Activated CD4-positive, CD25-positive, alpha-beta regulatory T cell treated with anti-CD3 and anti-CD28 coated beads, Interleukin-2, amount 50 U/mL, for 24 hours (primary cell): ENCODE measurements at places on chromosomes 6 and 20.
A peak's percentile ranks its signal among the peaks of the same experiment; 100 is the strongest.

DNA sequence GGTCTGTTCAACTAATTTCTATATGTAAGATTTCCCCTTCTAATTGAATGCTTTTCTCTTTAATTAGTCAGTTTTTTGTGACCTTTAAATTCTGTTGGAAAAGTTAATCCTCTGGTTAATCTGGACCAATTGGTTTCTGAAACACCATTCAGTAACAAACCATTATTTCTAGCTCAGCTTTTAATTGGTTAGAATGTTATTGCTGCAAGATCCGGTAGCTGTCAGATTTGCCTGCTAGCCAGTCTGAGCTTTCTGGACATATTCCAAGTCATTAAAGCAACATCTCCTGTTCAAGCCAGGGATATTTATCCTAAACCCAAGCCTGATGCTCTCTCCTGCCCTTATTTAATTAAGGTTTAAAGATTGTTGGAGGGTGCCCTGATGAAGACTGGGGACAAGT, 55.1 kb upstream of the FBXL4 start:
- ATAC-seq, result no peak

GRCh38 chr6:70369332-70369950, 43.9 kb upstream of the FAM135A start:
- ATAC-seq, result peak; percentile 55

GRCh38 chr6:129236001-129236517, 353.1 kb downstream of the LAMA2 start:
- no peak for ATAC-seq

DNA sequence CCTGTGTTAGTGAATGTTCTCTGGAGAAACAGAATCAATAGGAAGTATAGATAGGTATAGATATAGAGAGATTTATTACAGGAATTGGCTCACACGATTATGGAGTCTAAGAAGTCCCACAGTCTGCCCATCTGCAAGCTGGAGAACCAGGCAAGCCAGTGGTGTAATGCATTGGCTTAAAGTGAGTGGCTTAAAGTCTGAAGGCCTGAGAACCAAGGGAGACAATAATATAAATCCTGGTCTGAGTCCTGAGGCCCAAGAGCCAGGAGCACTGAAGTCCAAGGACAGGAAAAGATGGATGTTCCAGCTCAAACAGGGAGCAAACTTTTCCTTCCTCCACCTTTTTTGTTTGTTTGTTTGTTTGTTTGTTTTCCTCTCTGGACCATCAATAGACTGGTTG, 131.2 kb upstream of the LRFN2 start:
- ATAC-seq, result no peak

DNA sequence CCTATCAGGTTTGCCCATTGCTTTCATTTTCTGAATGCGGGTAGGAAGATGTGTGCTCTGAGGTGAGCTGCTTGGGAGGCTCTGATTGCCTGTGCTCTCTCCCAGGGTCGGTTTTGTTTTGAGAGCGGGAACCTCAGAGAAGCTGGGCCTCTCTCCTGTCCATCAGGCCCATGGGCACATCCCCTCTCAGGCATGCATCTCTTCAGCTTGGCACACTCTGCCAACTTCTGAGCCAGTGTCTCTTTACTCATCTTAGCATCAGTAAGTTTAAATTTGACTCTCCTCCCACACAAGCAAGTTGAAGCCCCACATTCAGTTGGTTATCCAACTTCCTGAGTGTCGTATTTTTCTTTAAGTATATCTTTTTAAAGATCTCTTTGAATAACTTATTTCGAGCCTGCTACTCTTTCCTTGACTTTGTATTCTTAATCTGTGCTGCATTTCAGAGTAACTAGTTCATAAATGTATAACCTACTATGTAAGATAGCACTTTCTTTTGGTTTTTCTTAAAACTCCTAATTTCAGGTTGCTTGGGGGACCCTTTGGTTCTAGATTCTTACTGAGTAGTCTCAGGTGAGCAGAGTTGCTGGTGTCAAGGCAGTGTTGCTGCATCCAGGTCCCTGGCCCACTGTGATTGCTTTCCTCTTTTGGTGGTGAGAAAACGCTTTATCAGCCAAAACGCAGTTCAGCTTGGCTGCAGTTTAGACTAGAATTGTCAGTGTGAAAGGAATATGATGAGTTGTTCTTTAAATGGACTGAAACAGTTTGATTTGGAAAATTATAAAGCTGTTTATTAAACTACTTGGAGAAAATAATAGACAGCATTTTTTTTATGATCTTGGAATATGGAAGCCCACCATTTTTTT, 54.8 kb downstream of the SNX9 start:
- peak; percentile 10 for ATAC-seq

DNA sequence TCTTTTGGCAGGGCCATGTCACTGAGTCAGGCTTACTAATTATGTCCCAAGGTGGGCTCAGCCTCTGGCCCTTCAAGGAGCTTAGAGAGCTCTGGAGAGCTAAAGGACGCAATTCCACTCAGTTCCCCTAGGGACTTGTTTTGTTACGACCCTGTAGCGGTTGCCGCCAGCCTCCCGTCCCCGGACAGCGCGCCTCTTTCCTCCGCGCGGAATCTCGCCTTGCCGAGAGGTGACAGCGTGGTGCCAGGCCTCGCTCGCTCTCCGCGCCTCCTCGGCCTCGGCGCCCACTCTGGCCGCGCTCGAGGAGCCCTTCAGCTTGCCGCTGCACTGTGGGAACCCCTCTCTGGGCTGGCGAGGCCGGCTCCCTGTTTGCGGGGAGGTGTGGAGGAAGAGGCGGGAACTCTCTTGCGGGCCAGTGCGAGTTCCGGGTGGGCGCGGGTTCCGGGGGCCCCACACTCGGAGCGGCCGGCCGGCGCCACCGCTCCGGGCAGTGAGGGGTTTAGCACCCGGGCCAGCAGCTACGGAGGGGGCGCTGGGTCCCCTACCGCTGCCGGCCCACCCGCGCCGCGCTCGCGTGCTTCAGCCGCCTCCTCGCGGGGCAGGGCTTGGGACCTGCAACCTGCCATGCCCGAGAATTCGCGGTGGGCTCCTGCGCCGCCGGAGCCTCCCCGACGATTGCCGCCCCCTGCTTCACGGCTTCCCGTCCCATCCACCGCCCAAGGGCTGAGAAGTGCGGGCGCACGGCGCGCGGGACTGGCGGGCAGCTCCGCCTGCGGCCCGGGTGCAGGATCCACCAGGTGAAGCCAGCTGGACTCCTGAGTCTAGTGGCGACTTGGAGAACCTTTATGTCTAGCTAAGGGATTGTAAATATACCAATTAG, 9.9 kb upstream of the ZNF311 start:
- ATAC-seq, result no peak

DNA sequence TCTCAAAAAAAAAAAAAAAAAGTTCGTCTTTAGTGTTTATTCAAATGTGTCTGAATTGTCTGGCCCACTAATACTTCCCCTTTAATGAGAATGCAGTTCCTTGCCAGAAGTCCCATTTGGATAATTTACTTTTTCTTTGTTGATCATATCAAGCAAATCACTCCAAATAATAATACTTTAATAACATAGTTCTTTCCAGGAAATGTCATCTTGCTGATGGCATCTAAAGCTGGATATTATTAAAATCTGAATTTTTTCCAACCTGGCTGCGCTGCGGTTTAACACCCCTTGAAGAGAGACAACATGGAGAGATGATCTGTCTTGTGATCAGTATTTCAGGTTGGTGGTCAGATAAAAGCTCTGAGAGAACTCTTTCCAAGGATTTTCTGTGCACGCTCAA, 111.2 kb upstream of the CNKSR3 start:
- no peak for ATAC-seq

GRCh38 chr20:41258474-41258873, 59.1 kb downstream of the ZHX3 start:
- ATAC-seq, result no peak

GRCh38 chr20:10332656-10333415, 101.2 kb downstream of the MKKS start:
- no peak for ATAC-seq

- no peak for ATAC-seq
Measured at GRCh38 chr6:155260686-155261085, 3.1 kb upstream of the CLDN20 start.

DNA sequence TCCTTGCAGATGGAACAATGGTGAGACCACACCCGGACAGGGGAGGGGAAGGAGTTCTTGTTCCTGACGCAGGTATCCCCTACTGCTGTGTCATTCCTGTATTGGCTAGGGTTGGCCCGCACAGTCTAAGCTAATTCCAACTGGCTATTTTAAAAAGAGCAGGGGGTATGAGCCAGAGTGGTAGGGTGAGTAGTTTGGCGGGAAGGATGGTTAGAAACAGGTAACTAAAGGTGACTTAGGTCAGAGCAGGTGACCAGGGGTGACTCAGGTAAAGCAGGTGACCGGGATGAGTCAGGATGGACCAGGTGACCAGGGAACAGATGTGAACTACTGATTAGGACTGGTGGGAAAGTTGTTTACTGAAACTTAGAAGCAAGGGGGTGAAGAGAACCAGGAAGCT, 58.0 kb downstream of the ZNF292 start:
- no peak for ATAC-seq

DNA sequence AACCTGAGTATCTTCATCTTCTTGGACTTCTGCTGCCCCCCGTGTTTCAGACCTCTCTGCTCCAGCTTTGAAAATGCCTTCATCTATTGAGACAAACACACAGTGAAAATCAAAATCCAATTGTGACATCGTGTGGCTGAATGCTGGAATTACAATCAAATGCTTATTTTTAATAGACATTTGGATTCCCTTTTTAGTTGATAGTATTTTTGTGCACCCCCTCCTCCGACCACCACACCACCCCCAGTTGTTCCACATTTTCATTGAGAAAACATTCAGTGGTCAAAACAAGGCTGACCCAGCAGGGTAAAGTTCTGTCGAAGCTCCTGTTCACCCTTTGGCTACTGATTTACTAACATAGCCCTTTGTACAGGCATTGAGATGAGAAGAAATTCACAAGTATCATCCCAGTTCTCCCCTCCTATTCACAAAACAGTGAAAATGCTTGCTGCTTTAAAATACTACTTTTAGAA, 79.0 kb downstream of the NRSN1 start:
- ATAC-seq, result no peak

GRCh38 chr6:131290955-131291354, 155.7 kb downstream of the AKAP7 start:
- ATAC-seq, result no peak

- no peak for ATAC-seq
Measured at GRCh38 chr6:54473328-54473727, 165.1 kb downstream of the TINAG start.

DNA sequence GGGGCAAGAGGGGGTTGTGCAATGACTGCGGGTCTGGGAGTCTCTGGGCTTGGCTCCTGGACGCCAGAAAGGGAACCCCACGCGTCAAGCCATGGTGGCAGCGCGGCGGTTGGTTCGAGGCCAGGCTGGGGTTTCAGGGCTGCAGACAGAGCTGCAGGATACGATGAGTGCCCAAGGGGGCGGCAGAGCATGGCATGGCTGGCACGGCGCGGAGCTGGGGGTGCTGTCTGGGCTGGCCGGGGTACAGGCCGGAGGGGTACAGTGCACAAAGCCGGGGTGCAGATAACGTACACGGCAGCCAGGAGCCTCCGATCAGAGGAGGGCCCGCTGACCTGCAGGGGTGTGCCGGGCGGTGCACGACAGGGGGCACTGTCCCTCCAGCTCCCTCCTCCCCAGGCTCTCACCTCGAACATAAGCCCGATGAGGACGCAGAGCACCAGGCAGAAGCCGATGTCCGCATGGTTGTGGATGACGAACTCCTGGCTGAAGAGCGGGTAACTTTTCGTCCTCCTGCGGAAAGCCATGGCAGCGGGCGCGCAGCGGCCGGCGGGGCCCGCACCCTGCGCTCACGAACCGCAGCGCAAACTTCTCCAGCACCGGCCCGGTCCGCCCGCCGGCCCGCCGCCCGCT, 353 bp downstream of the TRAM2 start:
- ATAC-seq, result peak; percentile 66

DNA sequence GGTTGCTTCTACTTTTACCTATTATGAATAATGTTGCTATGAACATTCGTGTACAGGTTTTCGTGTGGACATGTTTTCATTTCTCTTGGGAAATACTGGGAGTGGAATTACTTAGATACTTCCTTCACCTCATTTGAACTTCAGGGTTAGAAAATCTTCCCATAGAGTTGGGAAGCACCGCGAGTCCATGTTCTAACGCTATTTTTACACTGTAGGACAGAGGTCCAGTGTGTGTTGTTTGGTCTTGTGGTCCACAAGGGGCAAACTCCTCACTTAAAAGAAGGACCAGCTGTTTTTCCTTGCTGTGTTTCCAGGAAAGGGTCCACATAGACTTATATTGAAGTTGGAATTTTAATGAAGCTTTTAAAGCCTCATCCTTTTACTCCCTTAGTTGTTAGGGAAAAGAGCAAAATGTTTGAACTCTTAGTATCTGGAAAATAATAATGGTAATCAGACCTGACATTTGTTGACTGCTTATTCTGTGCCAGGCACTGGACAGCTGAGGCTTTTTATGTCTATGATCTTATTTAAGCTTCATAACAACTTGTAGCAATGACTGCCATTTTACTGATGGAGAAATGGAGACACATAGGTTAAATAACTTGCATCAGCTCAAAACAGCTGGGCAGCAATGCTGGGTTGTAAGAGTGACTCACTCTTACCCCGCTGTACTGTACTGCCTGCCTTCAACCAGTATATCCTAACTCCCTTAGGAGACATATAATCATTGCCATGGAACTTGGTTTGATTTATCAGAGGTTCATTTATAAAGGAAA, 52.0 kb downstream of the CDC5L start:
- ATAC-seq, result no peak

DNA sequence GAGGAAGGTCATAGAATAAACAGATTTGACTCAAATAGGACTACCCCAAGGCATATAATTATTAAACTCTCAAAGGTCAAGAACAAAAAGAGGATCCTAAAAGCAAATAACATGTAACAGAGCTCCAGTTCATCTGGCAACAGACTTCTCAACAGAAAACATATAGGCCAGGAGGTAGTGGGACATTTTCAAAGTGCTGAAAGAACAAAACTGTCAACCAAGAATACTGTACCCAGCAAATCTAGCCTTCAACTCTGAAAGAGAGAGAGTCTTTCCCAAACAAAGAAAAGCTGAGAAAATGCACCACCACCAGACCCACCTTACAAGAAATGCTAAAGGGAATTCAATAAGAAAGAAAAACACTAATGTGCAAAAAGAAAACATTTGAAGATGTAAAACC, 11.9 kb downstream of the NQO2 start:
- no peak for ATAC-seq

DNA sequence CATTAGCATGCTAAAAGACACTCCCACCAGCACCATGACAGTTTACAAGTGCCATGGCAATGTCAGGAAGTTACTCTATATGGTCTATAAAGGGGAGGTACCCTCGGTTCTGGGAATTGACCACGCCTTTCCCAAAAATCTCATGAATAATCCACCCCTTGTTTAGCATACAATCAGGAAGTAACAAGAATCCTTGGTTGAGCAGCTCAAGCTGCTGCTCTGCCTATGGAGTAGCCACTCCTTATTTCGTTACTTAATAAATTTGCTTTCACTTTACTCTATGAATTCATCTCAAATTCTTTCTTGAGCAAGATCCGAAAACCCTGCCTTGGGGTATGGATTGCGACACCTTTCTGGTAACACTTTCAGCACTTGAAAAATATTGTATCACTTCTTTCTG, 243.0 kb downstream of the BMP2 start:
- no peak for ATAC-seq
